ENCODE measurements at places on chromosomes 2 and 18. TPM values are rescaled to one million over a fixed set of nuclear protein-coding genes. Genes with fewer than 3 reads are reported as not detected.

- H3K27ac ChIP-seq, result no peak overlapping the region
- no peak for DNase-seq
- H3K4me1 ChIP-seq, result no peaks in the 10 kb centered on the region
- peaks cover 2% of the 10 kb centered on the region for H3K27me3 ChIP-seq
- no peak overlapping the region for H3K4me3 ChIP-seq
These were observed 188.1 kb upstream of the SPRED2 start for GRCh38 chr2:65620524-65620923.

DNA sequence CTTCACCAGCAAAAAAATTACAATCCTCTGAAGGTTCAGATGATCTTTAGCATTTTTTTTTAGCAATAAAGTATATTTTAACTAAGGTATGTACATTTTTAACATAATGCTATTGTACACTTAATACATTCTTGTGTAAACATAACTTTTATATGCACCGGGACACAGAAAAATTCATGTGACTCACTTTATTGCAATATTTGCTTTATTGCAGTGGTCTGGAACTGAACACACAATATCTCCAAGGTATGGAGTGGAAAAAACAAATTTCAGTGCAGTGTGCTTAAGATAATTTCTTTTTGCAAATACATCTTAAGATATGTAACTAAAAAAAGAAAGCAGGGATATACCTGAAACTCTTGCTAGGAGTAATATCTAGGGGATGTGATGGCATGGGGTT lies 5.1 kb upstream of the TWSG1 start:
- no peaks in the 10 kb centered on the region for H3K36me3 ChIP-seq
- DNase-seq, result no peak
- H3K27me3 ChIP-seq, result peaks cover 4% of the 10 kb centered on the region

DNA sequence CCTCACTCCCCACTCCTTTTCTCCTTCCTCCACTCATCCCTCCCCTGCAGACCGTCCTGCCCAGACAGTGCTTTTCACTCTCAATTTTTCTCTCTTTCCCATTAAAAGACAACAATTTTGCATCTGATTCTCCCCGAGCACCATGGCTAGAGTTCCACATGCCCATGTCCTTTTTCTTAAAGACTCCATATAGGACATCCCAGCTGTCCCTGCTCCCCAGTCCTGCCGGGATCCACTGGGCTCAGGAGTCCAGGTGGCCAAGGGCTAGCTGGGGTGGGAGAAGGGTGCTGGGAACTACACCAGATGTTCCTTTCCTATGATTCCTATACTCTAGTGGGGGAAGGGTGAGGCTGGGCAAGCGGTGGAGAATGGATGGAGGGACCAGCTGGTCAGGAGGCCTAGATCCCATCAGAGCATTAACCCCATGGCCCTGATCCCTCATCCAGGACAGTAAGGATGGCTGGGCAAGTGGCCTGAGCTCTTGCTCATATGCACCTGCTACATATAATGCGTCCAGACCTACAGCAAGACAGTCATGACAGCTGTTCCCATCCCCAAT lies 52.8 kb upstream of the RMDN2 start:
- H3K4me1 ChIP-seq, result peaks cover 28% of the 10 kb centered on the region
- peaks cover 7% of the 10 kb centered on the region for H3K27me3 ChIP-seq
- no peaks in the 10 kb centered on the region for H3K36me3 ChIP-seq
- DNase-seq, result no peak
- H3K4me3 ChIP-seq, result no peak overlapping the region

GRCh38 chr2:202965810-202966460 lies 48.7 kb upstream of the NBEAL1 start:
- H3K27me3 ChIP-seq, result no peaks in the 10 kb centered on the region
- no peak overlapping the region for H3K4me3 ChIP-seq
- H3K4me1 ChIP-seq, result no peaks in the 10 kb centered on the region
- no peak for DNase-seq

- peaks cover 9% of the 10 kb centered on the region for H3K36me3 ChIP-seq
- no peak overlapping the region for H3K4me3 ChIP-seq
- H3K27me3 ChIP-seq, result no peaks in the 10 kb centered on the region
- peaks cover 12% of the 10 kb centered on the region for H3K4me1 ChIP-seq
These were observed 4.8 kb downstream of the GCFC2 start for GRCh38 chr2:75705921-75706320.

DNA sequence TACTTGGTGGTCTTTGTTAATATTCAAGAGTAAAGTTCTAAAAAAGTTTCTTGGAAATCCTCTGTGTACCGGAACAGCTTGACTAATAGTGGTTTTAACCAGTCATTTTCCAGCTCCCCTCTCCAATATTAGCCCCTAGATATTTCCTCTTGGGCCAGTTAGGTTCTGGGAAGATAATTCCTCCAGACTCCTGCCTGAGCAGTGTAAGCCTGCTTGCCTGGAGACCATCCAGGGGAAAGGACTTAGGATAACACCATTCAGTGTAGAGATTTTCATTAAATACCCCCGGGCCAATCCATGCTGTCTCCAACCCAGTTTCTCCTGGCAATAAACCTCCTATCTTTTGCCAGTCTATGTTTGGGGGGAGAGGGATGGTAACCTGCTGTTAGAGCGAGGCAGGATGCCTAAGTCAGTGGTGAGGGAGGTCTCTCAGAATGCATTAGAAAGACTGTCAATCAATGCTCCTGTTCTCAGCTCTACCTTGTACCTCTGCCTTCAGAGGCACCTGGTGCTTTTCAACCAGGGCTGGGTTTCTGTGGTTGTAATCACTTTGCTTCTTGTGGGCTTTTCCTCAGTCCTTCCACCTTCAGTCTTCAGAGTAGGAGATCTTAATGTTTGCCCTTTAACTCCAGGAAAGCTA lies 186.4 kb downstream of the RNF152 start:
- H3K27ac ChIP-seq, result no peak overlapping the region
- no peak overlapping the region for H3K4me3 ChIP-seq

DNA sequence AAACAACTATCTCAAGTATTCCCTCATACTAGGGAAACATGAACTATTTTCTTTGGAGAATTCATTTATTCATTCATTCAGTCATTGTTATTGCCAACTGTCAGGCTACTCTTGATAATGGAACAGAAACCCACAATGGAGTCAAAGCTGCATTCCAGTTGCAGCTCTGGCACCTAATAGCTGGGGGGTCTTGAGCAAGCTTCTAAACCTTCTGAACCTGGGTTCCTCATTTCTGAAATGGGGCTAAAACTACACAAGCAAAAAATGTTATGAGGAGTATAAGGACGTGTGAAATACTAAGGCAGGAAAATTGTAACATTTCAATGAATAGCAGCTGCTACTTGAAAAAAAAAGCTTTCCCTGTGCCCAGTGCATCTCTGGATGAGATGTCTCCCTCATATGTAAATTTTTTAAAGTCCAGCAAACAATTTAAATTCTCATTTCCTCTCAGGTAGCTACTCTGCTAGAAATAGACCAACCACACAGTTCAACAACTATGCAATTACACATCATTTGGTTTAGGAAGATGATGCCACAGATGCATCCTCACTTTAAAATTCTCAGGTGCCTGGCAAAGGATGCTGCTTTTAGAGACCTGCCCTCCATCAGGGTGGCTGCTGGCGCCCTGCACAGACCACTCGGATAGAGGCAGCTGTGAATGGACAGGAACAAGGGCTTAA lies 38.5 kb downstream of the SPRED2 start:
- peaks cover 2% of the 10 kb centered on the region for H3K27me3 ChIP-seq
- peaks cover 4% of the 10 kb centered on the region for H3K4me1 ChIP-seq
- no peaks in the 10 kb centered on the region for H3K36me3 ChIP-seq
- no peak overlapping the region for H3K4me3 ChIP-seq

GRCh38 chr2:211957799-211958198 lies 580.8 kb downstream of the ERBB4 start:
- H3K27ac ChIP-seq, result no peak overlapping the region
- no peaks in the 10 kb centered on the region for H3K4me1 ChIP-seq
- no peak overlapping the region for H3K4me3 ChIP-seq
- peaks cover 2% of the 10 kb centered on the region for H3K27me3 ChIP-seq
- H3K36me3 ChIP-seq, result no peaks in the 10 kb centered on the region

- H3K27me3 ChIP-seq, result no peaks in the 10 kb centered on the region
- H3K4me3 ChIP-seq, result no peak overlapping the region
- no peak overlapping the region for H3K27ac ChIP-seq
- H3K4me1 ChIP-seq, result no peaks in the 10 kb centered on the region
- DNase-seq, result no peak
- no peaks in the 10 kb centered on the region for H3K36me3 ChIP-seq
These were observed 24.7 kb downstream of the CLUL1 start for GRCh38 chr18:621291-622043.

DNA sequence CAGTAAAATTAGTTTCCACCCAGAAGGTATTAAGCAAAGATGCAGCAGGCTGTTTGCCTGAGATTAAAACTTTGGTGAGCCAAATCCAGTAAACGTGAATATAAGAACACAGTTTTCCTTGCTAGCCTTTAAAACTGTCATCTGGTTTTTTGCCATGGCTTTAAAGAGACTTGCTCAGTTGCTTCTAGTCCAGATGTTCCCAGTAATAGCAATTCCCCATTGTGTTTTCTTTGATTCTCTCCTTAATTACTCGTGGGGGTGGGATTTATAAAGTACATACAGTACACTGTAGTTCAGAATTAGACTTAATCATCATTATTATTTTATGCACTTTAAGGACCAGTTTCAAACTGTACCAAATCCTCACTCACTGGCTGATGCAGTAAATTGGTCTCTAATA lies 303.5 kb upstream of the ZNF804A start:
- no peak overlapping the region for H3K4me3 ChIP-seq
- no peaks in the 10 kb centered on the region for H3K36me3 ChIP-seq
- no peak for DNase-seq
- no peaks in the 10 kb centered on the region for H3K27me3 ChIP-seq
- H3K4me1 ChIP-seq, result no peaks in the 10 kb centered on the region

The CENPO gene
- 18.7 TPM for total RNA-seq

The NAT8 gene
- total RNA-seq, result not detected

The PDE1A gene
- 21.6 TPM for total RNA-seq

The PNPT1 gene
- total RNA-seq, result 24.9 TPM

The CLEC4F gene
- total RNA-seq, result 0.23 TPM

The PPM1B gene
- 31.2 TPM for total RNA-seq

The ACSL3 gene
- 163 TPM for total RNA-seq

The CXCR1 gene
- not detected for total RNA-seq

The COL4A4 gene
- 0.15 TPM for total RNA-seq
